ENCODE measurements at places on chromosomes 1 and 21.

GRCh38 chr1:175757381-175758015, 14.1 kb upstream of the TNR start:
- DNase-seq: peak; percentile 30

DNA sequence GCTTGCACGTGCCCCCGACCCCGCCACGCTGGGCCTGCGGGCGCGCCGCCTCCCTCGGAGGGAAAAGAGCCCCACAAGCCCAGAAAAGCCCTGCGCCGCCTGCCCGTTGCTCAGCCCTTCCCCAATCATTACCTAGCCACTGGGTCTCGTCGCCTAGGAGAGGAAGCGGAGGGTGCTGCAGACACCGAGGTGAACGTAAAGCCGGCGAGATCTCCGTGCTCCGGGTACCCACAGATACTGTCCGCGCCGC, at the start of gene ENO1:
TSS of gene ENO1 (minus strand) at position 239 of the 250 bp plus-strand sequence. CDS start 3,778 bp downstream, outside the sequence.
- no peak for DNase-seq

GRCh38 chr1:158248118-158248517, 6.1 kb upstream of the CD1A start:
- DNase-seq: peak; percentile 30

DNA sequence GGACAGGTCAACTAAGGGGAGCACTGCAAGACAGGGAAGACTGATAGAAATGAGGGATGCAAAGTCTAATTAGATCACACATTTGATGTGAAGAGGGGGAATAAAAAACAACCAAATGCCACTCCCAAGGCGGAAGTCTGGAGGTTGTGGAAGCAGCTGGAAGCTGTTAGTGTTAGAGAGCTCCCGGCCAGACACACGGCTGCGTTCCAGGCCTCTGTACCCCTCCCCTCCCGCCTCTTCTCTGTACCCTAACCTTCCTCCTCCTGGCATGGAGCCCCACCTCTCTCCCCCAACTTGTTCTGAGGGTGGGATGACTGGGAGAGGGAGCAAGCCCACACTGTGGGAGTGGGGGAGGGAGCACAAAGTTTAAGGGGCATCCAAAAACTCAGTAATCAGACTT, 67.0 kb downstream of the PLEKHA6 start:
- no peak for DNase-seq

GRCh38 chr1:210477328-210477924, 148.7 kb downstream of the HHAT start:
- no peak for DNase-seq

GRCh38 chr1:7403265-7404045, 367.6 kb upstream of the VAMP3 start:
- DNase-seq: peak; percentile 81

DNA sequence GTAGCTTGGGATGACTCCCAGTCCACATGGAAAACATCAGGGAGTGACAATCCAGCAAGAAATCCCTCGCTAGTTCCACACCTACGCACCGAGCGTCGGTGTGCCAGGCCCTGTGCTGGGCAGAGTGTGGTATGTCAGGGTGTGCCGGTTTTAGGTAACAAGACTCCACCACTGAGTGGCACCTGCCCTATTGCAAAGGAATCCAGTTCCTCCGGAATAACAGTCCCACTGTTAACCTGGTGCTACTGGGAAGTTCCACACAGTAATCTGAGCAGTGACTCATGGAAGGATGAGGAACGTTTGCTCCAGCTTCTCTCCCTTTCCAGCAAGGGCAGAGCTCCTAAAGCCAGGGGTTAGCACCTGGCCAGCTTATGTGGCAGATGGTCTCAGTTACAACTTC, 14.3 kb downstream of the RNF207 start:
- no peak for DNase-seq

- no peak for DNase-seq
Observed at GRCh38 chr1:17798011-17798410, 42.9 kb downstream of the ACTL8 start.

DNA sequence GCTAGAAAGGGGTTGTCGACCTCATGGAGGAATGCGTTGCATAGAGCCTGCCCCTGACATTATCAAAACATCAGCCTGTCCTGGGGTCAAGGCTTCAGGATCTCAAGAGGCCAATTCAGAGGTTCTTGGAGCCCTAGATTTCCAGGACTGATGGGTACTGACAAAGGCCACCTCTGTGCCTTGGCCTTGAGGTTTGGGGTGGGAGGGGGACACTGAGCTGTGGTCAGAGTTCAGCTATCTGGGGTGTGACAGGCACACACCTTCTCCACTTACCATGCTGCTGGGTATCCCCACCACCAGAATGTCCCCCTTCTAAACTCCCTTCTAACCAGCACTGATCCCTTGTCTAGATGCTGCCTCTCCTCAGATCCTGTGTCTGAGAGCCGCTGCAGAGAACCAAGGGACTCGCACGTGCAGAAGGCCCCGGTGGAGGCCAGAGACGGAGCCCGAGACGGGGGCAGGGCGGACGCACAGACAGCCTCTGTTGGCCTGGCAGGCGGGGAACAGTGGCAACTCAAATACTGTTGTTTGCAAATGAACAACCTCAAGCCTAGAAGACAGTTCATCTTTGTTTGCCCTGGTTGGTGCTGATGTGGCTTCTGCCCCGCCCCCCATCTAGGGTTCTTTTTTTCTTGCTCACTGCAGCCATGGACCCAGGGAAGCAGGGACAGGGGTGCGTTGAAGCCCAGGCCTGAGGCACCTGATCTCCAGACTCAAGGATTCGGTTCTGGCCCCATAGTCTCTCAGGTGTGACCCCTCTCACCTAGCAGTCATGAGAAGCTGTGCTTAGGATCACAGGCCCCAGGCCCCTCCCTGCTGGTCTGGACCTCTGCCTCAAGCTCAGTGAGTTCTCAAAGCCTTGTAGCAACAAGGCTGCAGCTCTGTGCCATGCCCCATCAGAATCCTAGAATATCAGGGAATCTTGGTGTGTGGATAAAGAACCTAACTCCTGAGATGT, 28.1 kb upstream of the CSF1 start:
- DNase-seq: no peak

DNA sequence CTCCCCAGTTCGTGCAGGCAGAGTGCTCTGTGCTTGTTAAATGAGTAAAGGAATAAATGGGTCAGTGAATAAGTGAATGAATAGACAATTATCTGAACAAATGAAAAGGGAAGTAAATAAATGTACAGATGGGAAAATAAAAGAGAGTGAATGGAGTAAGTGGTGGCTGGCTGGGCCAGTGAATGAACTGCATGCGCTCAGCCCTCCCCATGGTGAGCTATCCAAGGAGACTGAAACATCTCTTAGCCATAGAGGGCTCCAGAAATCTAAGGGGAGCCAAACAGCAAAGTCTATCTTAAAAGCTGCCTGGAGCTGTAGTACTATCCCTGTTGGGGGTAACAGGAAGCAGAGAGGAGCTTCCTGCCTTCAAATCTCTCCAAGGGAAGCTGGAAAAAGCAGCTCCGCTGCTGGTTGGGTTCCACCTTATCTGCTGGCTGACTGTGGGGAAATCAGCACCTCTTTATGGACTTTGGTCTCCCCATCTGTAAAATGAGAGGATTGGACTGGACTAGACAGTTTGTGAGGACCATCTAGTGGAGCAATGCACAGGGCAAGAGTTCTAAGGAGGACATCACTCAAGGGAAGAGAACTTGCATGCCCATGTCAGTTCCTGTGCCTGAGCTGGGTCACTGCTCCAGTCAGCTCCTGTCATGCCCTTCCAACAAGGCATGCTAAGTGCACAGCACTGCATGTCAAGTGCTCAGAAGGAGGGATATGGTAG, 77.9 kb downstream of the TRABD2B start:
- DNase-seq: no peak

- DNase-seq: no peak
Observed at GRCh38 chr1:67675800-67676199, 9.2 kb upstream of the GADD45A start.

DNA sequence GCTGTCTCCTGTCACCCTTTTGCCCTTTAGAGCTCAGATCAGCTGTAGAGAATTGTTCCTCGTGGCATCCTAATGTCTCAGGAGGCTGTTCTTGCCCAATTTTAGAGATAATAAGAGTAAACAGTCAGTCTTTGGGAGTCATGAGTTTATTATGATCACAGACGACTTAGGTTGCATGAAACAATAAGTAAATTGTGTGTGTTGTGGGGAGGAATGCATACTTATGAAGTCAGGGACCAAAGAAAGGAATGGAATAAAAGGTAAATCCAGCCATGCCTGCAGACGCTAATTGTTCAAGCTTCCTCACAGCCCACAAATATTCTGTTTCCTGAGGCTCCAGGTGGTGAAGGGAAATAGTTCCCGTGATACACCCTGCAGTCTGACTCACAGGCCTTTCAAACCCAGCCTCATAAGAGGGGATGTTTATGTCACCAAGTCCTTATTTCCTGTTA, 897 bp downstream of the EPHX4 start:
- no peak for DNase-seq

DNA sequence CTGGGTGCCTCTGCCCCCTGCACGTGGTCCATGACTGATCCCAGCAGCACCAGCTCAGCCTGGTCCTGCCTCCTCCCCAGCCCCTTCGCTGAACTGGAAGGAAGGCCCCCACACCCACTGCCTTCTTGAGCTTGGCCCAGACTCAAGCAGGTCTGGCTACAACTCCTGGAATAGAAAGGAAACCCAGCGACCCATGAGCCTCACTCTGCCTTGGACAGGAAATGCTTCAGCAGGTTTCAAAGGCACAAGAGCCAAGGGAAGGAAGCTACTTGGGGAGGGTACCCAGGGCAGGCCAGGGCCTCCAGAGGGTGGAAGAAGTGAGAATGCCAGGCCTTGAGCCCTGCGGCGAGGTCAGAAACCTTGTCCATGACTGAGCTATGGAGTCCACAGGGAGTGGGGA, 35.9 kb upstream of the RD3 start:
- no peak for DNase-seq

Data from GM06990 (cell line).